ENCODE measurements at places on chromosomes 3 and 15.

- DNase-seq: no peak
Measured at GRCh38 chr3:53353202-53353601, 5.9 kb upstream of the DCP1A start.

- no peak for DNase-seq
Measured at GRCh38 chr3:66380200-66380932, 120.5 kb downstream of the LRIG1 start.

GRCh38 chr3:35832140-35832571 lies 192.8 kb downstream of the ARPP21 start:
- DNase-seq: no peak

DNA sequence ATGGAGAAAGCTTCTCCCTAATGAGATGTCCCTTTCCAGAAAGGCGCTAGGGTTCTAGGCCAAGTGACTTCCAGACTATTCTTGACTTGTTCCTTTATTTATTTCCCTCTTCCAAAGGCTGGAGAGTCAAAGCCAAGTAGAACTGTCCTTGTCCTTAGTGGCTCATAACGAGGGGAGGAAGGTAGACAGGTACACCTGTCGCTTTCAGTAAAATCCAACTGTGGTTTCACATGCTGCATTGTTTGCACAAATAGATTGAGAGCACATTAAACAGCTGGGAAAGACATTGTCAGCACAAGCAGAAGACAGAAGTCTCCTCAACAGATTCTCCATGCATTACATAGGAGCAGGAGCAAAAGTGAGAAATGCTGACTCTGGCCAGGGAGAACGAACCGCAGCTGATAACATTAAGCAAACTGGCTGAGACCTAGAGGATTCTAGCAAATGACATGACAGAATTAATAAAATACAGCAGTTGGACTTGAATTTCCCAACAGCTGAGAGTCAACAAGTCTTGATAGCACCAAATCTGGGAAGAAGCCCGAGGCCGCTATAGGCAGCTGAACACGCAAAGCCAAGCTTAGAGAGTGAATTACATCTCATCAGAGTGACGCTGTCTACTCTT lies 227.7 kb downstream of the TLE3 start:
- DNase-seq: no peak

- DNase-seq: no peak
Measured at GRCh38 chr15:78083687-78084448, 6.4 kb upstream of the TBC1D2B start.

DNA sequence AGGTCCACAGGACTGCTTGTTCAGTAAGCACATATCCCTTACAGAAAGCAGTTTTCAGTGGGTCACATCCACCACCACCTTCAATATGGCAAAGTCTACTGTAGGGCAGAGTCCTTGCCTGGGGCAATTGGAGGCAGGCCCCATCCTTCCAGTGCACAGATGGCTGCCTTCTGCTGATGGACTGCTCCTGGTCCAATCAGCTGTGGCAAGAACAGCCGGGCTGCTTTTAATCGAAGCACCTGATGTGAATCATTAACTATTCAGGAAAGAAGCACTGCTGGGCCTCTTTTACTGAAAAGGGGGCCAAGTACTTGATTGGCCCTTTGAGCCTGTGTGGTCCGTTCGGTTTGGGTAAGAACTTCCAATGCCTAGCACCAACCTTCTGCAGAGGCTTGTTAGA lies 24.4 kb downstream of the LARS2 start:
- no peak for DNase-seq

DNA sequence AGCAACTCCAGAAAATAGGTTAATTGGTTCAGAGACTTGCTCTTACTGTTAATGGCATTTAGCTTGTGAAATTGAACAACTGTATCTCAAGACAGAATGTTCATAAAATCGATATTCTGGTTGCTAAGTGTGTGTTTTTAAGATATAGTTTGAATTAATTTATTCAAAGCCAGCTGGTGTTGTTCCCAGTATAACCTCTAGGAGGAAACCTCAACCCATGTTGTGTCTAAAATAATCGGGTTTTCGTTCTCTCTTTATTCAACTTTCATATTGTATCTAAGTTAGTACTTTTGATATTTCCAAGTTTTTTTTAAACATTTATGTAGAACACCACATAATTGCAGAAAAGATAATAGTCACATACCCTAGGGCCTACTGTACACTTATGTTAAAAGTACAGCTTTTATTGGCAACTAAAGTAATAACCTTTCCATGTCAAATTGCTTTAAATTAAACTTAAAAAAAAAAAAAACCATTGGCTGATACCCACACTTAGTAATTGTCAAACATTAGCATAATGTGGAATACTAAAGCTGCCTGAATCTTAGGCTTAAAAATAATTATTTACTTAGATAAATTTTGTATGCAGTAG lies 90.9 kb downstream of the SAMMSON start:
- no peak for DNase-seq

GRCh38 chr3:174397848-174398247 lies 461.3 kb upstream of the NAALADL2 start:
- DNase-seq: no peak

- DNase-seq: no peak
Measured at GRCh38 chr15:62359416-62359815, 194.3 kb upstream of the C2CD4B start.

GRCh38 chr3:132555306-132556035 lies 41.6 kb upstream of the ACKR4 start:
- no peak for DNase-seq

GRCh38 chr15:60619131-60619530 lies 140.2 kb upstream of the ICE2 start:
- DNase-seq: no peak

All from NCI-H1092 (cell line).